Activated CD4-positive, alpha-beta T cell treated with anti-CD3 and anti-CD28 coated beads for 4 hours (primary cell): ENCODE measurements at places on chromosomes 12 and 14.

- no peak for DNase-seq
Measured at GRCh38 chr12:109949089-109949488, 47.1 kb downstream of the GIT2 start.

DNA sequence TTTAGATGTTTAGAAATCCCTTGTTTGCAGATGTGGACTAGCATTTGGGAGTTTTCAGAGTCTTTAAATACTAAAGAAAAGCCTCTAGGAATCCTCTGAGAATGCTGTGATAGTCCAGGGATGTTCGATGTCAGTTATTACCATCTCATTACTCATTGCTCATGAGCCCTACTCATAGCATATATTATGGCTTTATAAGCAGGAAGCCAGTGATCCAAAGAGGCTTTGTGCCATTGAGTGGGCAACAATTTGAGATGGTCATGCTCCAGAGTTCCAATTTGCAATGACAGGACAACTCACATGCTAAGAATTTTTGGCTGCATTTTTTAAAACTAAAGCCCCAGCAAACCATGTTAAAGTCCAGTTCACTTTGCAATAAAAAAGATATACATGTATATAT is 163.0 kb downstream of the OTOGL start:
- DNase-seq, result no peak

DNA sequence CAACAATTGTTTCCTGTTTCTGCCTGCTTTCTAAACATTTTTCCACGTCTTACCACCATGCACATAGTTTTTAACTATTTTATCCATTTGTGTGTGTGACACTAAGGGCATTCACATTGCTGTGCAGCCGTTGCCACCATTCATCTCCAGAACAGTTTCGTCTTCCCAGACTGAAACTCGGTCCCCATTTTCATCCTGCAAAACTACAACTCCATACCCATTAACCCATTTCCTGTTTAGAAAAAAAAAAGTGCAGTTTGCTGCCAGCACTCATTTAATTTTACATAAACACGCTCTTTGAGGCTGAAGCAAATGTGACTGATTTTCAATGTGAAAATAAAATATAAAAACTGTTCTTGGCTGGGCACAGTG is 15.5 kb downstream of the UBC start:
- no peak for DNase-seq

- no peak for DNase-seq
Measured at GRCh38 chr12:19201661-19202060, 72.1 kb downstream of the PLEKHA5 start.

DNA sequence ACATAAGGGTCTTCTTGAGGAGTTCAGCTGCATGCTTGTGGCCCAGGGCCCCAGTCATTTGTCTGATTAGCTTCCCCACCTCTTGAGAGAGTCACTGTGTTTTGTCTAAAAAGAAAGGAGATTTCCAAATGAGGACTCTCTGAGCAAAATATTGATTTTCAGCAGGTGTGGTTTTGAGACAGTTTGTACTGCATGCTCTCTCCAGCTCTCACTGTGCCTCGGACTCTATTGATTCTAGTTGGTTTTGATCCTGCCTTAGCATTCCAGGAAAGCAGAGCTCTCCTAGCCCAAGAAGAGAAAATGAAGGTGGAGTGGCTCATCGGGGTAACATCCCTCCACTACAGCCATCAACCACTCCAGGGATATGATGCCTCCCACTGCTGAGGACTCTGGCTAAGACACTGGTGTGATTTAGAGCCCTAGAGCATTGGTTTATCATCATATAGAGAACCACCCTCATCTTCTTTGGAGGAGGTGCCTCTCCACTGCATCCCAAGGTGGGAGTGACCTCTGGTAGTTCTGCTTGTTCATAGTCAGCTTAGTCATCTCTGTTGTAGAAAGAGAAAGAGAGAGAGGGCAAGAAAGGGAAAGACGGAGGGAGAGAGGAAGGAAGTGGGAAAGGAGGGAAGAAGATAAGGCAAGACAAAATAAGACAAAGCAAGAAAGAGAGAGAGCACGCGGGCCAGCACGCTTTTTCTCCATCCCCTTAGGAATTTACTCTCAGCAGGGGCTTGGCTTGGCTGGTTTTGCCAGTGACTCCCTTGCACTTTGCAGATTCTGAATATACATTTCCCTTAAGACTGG is 365.6 kb downstream of the DPF3 start:
- DNase-seq, result no peak

DNA sequence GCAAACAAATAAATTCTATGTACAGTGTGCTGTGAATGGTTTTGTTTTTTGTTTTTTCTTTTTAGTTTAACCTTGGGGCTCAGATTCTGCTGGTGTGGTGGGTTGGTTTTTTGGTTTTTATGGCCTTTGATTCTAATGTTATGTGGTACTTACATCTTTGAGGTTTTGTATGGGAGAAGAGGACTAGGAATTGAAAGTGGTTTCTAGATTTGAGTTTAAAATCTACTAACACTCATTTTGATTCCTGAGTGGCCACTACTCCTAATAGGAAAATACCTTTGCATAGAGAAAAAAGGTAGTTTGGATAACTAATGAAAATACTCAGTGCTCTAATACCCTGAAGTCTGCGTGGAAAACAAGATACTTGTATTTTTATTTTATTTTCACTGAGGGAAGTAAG is 137.7 kb downstream of the MON2 start:
- DNase-seq, result no peak
